ENCODE measurements at places on chromosomes 12 and 14.

- DNase-seq = no peak
Measured at GRCh38 chr14:53103636-53104340, 49.3 kb downstream of the DDHD1 start.

- no peak for DNase-seq
Measured at GRCh38 chr14:96077983-96078624, 38.9 kb downstream of the C14orf132 start.

DNA sequence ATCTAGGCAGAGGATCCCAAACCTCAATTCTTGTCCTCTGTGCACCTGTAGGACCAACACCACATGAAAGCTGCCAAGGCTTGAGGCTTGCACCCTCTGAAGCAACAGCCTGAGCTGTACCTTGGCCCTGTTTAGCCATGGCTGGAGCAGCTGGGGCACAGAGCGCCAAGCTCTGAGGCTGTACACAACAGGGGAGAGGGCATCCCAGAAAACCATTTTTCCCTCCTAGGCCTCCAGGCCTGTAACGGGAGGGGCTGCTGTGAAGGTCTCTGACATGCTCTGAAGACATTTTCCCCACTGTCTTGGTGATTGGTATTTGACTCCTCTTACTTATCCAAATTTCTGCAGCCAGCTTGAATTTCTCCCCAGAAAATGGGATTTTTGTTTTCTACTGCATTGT, 22.4 kb upstream of the PTPRO start:
- no peak for DNase-seq

DNA sequence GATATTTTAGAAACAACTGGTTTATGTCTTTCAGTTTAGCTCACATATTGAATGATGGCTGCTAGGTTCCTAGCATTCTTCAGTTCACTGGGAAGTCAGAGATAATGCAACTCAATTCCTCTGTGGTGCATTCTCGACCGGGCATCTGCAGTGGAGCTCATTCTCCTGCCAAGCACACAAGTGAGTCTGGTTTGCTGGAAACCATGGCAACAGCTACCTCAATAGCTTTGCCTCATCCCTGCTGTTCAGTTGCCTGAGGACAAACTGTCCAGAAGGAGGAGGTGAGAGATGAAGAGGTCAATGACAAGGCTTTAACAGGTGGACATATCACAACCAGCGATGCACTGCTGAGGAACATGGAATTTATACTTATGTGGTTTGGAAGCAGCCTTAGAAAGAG, 816.9 kb downstream of the AACS start:
- DNase-seq = no peak

DNA sequence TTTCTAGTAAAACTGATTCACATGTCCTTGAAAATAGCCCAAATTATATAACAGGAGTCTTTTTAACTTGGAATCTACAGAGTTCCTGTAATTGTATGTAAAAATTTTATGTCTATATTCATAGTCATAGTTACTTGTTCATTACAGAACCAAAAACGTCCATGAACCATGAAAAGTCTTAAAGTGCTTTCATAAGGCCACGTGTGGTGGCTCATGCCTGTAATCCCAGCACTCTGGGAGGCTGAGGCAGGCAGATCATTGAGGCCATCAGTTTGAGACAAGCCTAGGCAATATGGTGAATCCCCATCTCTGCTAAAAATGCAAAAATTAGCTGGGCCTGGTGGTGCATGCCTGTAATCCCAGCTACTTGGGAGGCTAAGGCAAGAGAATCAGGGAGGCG, 48.4 kb downstream of the GALNT4 start:
- DNase-seq = no peak

DNA sequence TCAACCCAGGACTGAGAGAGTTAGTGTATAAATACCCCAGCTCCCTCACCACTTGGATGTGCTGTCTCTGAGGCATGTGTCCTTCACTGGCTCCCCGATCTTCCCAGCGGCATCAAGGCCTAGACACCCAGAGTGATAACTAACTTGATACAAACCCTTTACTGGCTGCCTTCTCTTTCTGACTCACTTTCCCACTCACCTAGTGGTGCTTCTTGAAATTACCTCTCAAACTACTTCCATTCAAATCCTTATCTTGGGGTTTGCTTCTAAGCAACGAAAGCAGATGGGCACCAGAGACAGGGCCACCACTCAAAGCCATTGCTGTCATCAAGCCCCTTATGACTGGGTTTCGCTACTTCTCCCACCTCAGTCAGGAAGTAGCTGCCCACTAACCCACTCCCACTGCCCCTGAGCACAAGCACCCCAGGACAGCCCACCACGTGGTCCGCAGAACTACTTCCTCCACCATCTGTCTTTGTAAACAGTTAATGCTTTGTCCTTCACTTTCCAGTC, 17.2 kb downstream of the ZFP36L1 start:
- DNase-seq = no peak

DNA sequence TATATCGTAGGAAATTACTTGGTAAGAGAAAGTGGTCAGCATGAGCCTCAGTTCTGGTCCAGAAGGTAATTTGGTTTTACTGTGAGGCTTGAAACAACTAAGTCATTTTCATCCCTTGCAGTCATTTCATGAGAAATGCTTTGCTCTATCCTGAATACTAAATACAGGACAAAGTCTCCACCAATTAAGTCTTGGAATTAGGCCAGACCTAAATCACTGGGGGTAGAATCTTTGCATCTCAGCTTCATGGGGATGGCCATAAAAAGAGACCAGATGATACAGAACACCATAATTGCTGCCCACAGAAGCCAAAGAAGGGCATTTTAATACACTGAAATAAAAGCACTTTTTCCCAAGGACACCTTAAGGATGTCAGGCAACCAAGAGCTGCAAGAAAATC, 277.9 kb upstream of the DCN start:
- no peak for DNase-seq

- DNase-seq = no peak
Measured at GRCh38 chr14:73739174-73739898, 25.2 kb upstream of the PNMA1 start.

- no peak for DNase-seq
Measured at GRCh38 chr12:57700317-57700716, 6.4 kb downstream of the OS9 start.

DNA sequence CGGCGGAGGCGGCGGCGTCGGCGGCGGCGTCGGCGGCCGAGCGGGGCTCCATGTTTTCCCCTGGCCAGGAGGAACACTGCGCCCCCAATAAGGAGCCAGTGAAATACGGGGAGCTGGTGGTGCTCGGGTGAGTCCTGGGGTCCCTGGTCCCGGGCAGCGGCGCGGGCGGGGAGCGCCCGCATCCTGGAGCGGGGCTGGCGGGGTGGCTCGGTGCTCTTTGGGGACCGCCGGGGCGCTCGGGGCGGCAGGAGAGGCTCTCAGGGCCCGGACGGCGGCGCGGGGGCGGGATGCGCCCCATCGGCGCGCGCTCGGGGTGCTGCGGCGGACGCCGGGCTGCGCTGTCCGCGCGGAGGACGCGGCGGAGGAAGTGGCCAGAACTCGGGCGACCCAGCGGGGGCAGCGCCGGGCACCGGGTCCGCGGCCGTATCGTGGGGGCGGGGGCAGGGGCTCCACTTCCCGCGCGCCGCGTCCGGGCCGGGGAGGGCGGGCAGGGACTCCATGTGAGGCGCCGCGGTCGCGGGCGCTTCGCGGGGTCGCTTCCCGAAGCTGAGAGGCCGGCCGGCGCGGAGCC, 485 bp downstream of the PELI2 start:
- DNase-seq = no peak

GRCh38 chr14:20698018-20698329, 9.4 kb downstream of the ANG start:
- DNase-seq = no peak

DNA sequence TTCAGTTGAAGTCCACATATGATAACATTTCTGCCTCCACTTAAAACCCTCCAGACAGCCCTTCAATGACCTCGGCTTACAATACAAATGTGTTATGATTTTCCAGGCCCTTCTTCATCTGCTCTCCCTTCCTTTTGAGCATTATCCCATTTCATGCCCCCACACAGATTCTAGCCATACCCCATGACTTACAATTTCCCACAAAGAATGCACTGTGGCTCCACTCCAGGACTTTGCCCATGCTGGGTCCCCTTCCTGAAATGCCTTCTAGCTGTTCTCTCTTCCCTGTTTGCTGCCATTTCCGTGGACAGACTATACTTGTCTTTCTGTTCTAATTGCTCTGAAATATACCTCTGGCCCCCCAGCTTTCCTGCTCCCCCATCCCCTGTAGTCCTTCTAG, 963.2 kb downstream of the DIO2 start:
- DNase-seq = no peak

DNA sequence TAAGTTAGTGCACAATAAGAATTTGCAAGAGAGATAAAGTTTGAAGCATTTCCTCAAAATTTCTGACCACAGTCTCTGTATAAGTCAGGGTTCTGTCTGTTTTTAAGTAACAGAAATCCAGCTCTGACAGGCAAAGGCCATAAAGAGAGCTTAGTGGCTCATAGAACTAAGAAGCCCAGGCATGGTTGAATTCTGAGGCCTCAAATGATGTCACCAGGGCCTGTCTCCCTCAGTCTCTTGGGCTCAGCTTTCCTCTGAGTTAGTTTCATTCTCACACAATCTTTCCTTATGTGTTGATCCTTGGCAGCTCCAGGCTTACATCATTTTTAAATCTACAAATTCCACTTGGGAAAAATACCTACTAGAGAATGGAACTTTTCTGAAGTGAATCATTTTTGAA, 173.4 kb upstream of the ATP2B1 start:
- peak; percentile 65 for DNase-seq

DNA sequence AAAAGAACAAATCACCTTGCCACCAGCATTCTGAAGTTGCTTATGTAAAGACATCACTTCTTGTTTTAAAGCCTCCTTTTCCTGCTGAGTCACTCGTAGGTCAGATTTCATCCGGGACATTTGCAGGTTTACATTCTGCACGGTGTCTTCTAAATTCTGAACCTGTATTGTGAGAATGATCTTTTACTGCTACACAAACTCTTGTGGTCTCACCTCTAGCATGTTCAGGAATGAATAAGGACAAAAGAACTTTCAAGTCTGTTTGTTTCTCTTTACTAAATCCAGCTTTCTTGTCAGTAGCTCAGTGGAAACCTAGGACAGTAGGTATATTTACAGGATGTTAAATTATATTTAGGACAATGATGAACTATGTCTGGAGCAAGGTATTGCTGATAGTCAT, 73.5 kb upstream of the SAV1 start:
- no peak for DNase-seq

- DNase-seq = no peak
Measured at GRCh38 chr14:65186951-65187350, 84.6 kb upstream of the MAX start.

- DNase-seq = no peak
Measured at GRCh38 chr12:125458552-125459268, 393.5 kb downstream of the AACS start.

DNA sequence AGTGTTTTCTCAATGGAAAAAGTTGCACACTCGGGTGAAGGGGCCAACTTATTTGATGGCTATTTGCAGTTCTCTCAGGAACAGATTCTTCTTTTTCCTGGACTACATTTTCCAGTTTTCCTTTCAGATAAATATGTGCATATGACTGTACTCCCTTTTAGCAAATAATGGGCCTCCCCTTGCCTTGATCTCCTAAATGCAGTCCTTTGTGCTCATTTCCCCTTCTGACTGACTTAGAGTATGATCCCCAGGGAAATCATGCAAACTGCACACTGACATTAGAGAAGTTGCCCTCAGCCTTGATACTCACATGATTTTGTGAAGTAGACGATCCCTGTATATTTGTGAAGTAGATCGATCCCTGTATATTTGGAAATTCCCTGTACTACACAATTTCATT, 492.9 kb upstream of the NOVA1 start:
- DNase-seq = no peak

DNA sequence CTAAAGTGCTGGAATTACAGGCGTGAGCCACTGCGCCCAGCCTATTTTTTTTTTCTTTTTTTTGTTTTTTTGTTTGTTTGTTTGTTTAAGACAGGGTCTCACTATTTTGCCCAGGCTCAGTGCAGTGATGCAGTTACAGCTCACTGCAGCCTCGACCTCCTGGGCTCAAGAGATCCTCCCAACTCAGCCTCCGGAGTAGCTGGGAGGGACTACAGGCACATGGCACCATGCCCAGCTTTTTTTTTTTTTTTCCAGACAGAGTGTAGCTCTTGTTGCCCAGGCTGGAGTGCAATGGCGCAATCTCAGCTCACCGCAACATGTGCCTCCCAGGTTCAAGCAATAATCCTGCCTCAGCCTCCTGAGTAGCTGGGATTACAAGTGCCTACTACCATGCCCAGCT, 5.8 kb upstream of the ITFG2 start:
- DNase-seq = no peak

DNA sequence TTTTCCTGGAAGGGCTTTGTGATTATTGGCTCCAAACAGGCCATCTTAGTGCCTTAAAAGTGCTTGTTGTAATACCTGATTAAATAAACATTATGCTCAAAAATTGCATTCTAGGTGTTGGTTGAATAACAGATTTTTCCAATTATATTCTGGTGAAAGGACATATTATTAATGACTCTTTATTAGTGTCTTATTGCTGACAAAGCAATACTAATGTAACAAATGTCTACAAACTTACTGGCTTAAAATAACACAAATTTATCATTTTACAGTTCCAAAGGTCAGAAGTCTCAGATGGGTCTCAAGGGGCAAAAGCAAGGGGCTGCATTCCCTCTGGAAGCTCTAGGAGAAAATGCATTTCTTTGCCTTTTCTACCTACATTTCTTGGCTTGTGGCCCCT, 86.9 kb upstream of the CPM start:
- DNase-seq = no peak

DNA sequence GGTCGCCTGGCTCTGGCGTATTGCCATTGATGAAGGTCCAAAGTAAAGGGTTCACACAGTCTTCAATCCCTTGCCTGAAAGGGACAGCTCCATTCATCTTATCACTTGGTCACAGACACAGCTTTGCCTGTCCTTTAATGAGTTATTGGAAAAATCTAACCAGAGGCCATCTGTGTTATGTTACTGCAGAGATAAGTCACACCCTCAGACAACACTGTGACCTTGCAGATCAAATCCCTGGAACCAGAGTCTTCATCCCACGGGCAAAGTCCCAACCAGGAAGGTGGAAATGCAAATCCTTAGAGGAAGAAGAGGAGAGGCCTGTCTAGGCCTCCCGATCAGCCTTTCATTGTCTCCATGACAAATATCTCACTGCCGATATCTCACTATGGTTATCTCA, 68.3 kb upstream of the SCN8A start:
- DNase-seq = no peak

DNA sequence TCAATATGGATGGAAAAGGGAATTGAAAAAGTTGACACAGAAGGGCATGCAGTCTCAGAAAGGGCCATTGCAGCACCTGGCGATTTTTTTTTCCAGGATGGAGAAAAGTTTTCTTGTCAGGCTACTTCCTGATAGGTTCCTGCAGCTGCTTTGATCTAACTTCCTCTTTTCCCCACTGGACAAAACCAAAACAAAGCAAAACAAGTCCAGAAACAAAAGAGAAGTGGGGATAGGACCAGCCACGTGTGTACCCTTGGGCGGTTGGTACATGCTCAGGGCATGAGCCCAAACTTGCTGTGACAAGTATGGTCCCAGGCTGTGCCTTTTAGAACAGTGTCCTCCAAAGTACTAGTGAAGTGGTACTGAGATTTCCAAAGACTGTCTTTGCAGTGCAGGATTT, 89.8 kb downstream of the CHST11 start:
- DNase-seq = no peak

Data from NCI-H226 (cell line).